PC-3 (cell line): ENCODE measurements at places on chromosomes 7 and 10. TPM values are rescaled to one million over a fixed set of nuclear protein-coding genes. Genes with fewer than 3 reads are reported as not detected.

GRCh38 chr10:24920907-24921881 lies 31.2 kb downstream of the PRTFDC1 start:
- peak; percentile 73 for DNase-seq

- peak; percentile 78 for DNase-seq
Observed at GRCh38 chr10:78923647-78924318, 145.0 kb upstream of the ZMIZ1 start.

The CADPS2 gene
- total RNA-seq: 7.5 and 9.4 TPM in 2 replicates

The SLC26A5 gene
- 0.29 and 0.86 TPM in 2 replicates for total RNA-seq

- no peak for DNase-seq
Observed at GRCh38 chr10:44460416-44460815, 75.5 kb upstream of the CXCL12 start.

DNA sequence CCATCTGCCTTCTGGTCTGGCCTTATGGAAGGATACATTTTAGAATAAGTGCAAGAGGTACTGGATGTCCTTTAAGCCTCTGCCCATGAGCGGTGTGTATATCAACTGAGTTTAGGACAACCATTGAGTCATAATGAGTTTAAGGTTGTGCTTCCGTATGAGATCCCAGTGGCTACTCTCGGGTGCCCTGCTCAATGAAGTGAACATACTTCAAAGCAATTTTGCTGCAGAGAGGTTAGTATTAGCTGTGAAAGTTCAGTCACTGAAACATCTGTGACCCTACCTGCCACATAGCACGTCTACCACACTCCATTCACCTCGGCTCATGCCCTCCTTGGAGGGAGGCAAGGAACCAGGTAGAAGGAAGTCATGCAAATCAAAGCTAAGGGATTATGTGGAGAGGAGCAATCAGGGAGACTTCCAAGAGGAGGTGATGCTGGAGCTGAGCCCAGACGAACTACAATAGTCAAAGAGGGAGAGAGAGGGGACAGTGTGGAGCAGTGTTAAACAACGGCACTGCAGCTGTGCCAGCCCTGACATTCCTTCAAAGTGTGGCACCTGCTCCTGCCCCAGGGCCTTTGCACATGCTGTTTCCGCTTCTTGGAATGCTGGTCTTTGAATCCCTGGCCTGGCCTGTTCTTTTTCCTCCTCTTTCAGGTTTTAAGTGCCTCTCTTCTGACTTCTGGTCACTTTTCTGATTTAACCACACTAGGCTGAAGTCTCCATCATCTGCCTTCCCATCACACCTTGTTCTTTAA lies 25.4 kb downstream of the BTBD16 start:
- DNase-seq: no peak

- no peak for DNase-seq
Observed at GRCh38 chr7:39125846-39126245, 148.1 kb downstream of the POU6F2 start.
